ENCODE measurements at places on chromosomes 16 and 17. TPM values are rescaled to one million over a fixed set of nuclear protein-coding genes. Genes with fewer than 3 reads are reported as not detected.

TBC1D24 gene
- total RNA-seq = 26.2 TPM

MFSD6L gene
- 1.9 TPM for total RNA-seq

HEATR9 gene
- total RNA-seq = 0.40 TPM

DNA sequence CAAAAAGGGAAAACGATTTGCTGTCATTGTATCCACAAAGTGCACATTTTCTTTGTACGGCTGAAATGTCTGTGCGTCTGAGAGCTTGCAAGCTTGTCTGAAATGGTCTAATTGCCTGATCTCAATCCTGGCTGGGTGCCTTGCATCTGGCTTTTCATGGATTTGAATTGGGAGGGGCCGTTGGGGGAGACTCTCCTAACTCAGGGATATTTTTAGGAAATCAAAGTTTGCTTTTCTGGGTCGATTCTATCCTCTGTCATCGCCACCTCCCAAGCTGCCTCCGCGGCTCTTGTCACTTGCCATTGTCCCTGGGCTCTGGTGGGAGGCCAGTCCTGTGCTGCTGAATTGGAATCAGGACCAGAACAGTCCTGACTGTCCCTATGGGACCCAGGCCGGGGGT is 33.3 kb upstream of the MGAT5B start:
- no peak overlapping the region for H3K27ac ChIP-seq
- no peak for DNase-seq
- no peak overlapping the region for H3K4me3 ChIP-seq
- H3K36me3 ChIP-seq = no peaks in the 10 kb centered on the region
- no peaks in the 10 kb centered on the region for H3K27me3 ChIP-seq

GRCh38 chr17:72456075-72456474 is 335.3 kb downstream of the SOX9 start:
- no peaks in the 10 kb centered on the region for H3K36me3 ChIP-seq
- no peak overlapping the region for H3K27ac ChIP-seq
- no peaks in the 10 kb centered on the region for H3K4me1 ChIP-seq
- no peak for DNase-seq
- no peak overlapping the region for H3K4me3 ChIP-seq
